ENCODE measurements at places on chromosomes 2 and 18.

DNA sequence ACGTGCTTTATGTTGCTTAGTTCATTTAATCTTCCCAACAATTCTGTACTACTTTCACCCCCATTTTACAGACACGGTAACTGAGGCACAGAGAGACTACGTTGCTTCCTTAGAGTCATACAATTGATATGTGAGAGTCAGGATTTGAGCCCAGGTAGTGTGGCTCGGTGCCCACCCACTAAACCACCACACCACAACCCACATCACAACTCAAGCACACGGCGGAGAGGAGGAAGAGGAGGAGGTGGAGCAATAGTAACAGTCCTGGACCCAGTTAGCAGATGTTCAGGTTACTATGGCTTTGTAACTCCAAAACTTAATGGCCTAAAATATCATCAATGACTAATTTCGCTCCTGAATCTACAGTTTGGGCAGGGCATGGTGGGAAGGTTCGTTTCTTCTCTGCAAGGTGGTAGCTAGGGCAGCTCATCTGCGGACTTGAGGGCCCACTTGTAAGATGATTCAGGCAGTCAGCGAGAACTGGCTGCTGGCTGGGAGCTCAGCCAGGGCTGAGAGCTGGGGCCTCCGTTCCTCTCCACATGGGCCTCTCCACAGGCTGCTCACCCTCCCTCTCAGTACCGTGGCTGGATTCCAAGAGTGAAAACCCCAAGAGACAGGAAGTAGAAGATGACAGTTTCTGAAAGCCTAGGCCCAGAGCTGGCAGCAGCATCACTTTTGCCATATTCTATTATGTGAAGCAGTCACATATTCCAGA lies 167.1 kb downstream of the ZFP36L2 start:
- DNase-seq = peak; percentile 15

DNA sequence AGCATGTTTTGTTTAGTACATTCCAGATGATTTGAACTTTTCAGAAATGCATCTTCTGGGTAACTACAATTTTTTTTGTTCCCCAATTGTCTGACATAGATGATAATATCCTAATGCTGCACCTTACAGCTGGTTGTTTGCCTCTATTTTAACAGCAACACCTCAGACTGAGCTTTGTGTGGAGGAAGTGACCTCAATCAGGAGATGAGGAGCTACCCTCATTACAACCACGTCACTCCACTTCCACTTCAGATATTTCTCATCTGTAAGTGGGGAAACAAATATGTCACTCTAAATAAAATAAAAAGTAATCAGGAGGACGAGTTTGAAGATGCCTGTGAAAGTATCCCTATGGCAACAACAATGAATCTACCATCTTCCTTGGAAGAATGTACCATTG lies 12.1 kb upstream of the SRSF7 start:
- DNase-seq = no peak

GRCh38 chr2:33812707-33813106 lies 213.6 kb upstream of the FAM98A start:
- DNase-seq = no peak

- peak; percentile 3 for DNase-seq
Observed at GRCh38 chr2:24164416-24164973, 10.4 kb upstream of the FAM228A start.

GRCh38 chr2:3102922-3103569 lies 274.6 kb downstream of the EIPR1 start:
- DNase-seq = no peak

DNA sequence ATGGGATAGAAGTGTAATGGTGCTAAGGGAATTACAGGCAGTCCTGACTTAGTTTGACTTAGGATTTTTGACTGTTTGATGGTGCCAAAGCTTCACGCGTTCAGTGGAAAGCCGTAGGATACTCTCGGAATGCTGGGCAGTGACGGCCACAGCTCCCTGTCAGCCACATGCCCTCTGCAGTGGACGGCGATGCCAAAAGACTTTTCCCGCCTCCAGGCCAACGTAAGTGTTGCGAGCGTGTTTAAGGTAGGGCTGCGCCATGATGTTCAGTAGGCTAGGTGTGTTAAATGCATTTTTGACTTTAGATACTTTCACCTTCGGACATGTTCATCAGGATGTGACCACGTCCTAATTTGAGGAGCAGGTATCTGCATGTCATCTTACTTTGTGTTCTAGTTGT lies 63.4 kb downstream of the DCDC2C start:
- DNase-seq = no peak

- no peak for DNase-seq
Observed at GRCh38 chr2:145984580-145984979, 1464.7 kb upstream of the ZEB2 start.

- DNase-seq = no peak
Observed at GRCh38 chr2:237693291-237693994, 66.1 kb downstream of the LRRFIP1 start.

DNA sequence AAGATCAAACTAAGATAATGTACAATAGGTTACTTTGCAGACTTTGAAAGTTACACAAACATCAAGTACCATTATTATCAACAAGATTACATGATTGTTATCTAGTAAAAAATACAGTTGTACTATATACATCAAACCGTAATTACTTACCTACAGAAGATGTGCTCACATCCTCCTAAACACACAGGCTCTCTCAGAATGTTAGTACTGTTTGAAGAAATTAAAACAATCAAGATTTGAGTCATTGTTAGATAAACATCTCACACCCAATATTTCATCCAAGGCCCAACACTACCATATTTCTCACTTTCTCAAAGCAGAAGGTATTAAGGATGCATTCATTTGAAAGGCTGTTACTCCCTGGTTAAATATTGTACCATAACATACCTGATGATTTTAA lies 12.6 kb downstream of the BARD1 start:
- DNase-seq = no peak

- DNase-seq = no peak
Observed at GRCh38 chr2:168002021-168002553, 245.3 kb downstream of the STK39 start.

DNA sequence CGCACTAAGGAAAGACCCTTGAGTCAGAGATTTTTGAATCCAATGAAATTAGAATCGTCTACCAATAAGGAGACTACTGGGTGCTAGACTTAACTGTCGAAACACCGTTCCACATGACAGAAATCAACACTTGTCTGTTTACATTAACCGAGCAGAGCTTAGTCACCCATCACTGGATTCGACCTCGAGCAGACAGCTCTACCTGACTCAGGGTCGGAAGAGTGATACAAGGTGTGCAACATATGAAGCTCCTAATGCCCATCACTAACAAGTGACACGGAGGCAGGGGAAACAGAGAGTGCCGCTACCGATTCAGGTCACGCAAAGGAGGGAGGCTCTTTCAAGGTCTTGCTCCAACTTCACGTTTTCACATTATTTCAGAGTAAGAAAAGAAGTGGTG lies 54.2 kb upstream of the FZD5 start:
- DNase-seq = no peak

- DNase-seq = no peak
Observed at GRCh38 chr2:98505971-98506664, 61.5 kb downstream of the INPP4A start.

GRCh38 chr2:144607891-144608521 lies 88.1 kb upstream of the ZEB2 start:
- no peak for DNase-seq

DNA sequence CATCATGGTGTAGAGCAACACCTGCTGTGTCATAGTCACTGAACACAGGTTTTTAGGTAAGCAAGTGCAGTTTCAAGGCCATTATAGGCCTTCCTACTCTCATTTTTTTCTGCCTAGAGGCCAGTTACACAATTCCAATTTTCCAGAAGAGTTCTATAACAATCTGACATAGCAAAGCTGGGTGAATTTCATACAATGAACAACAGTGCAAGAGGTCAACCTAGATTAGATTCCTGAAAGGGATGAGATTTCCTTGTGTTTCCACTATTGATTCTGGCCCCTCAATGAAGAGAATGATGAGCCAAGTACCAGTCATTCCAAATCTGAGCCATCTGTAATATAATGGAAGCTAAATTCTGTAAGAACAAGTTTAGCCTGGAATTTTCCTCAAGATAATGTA lies 15.3 kb upstream of the CD28 start:
- no peak for DNase-seq

DNA sequence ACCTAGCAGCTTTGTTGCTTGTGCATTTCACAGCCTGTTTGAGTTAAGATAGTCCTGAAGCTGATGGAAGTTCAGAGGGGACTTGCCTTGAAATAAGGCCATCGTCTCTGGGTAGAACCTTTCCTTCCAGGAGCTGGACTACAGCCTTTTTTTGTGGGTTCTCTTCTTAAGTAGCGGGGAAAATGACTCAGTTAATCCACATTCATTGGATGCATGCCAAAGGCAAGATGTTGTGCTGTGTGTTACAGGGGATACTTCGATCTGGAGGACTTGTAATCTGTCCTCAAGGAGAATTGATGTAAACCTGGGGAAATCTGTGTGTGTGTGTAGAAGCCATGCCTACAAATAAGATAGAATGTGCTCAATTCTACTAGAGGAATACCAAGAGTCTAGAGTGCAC lies 46.8 kb downstream of the RPIA start:
- DNase-seq = no peak

DNA sequence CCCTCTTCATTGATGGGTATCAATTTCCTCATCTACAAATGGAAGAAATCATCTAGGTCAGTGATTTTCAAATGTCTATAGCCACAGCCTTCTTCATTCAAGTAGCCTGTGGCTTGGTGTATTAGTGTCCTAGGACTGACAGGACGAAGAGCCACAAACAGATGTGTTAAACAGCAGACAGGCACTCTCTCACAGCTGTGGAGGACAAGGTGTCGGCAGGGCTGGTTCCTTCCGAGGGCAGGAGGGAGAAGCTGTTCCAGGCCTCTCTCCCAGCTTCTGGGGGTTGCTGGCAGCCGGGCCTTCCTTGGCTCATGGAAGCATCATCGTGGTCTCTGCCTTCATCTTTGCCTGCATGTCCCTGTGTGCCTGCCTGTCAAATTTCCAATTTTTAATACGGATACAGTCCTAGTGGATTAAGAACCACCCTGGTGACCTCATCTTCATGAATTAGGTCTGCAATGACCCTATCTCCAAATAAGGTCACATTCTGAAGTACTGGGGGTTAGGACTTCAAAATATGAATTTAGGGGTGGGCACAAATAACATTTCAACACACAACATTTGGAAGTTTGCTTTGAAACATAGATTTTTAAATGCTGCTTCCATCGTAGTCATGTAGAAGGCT lies 86.5 kb downstream of the PTGR3 start:
- DNase-seq = no peak

DNA sequence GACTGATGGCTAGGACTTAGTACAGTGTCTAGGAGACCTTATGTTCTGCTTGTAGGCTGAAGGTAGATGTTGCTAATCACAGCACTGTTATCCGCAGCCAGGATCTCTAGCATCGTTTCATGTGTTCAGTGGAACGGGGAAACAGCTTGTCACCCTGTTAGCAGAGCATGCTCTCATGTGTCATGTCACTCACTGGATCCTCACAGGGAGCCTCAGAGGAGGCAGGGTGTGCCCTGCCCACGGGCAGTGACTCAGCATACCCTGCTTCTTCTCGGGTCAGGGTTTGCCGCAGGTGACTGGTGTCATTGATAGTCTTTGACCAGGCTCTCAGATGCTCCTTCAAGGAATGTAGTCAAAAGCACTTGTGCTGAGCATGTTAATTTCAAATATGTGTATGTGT lies 44.4 kb downstream of the RPIA start:
- peak; percentile 5 for DNase-seq

DNA sequence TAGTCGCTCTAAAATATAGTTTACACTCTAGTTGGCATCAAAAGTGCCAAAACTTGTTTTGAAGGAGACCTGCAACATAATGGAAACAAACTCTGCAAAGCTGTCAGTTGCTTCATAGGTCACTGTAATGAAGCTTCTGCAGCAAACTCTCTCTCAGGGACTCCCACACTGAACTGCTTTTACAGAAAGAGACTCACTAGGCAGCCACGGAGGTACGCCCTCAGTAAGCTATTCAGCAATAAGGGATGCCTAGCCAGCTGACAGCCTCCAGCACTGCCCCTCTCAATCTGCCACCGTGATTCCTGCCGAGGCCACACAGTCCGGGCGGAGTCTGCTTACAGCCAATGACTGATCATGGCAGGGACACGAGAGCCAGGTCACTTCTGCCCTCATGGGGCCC lies 51.1 kb downstream of the COLEC12 start:
- no peak for DNase-seq

DNA sequence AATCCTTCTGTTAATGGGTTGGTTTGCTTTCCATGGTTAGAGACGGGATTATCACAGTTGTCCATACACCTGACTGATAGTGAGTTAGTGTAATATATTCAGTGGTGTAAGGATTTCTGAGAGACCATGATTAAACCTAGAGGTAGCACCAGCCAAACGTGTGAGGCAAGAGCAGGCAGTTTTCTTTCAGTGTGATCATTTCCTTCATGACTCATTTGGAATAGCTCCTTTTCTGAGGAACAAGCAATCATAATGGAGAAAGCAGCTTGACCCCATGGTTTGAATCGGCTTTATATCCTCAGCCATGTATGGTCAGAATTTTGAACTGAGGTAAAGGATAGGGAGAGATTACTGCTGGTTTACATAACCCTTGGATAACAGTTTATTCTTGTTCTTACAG lies 2.9 kb downstream of the MXD1 start:
- DNase-seq = no peak

DNA sequence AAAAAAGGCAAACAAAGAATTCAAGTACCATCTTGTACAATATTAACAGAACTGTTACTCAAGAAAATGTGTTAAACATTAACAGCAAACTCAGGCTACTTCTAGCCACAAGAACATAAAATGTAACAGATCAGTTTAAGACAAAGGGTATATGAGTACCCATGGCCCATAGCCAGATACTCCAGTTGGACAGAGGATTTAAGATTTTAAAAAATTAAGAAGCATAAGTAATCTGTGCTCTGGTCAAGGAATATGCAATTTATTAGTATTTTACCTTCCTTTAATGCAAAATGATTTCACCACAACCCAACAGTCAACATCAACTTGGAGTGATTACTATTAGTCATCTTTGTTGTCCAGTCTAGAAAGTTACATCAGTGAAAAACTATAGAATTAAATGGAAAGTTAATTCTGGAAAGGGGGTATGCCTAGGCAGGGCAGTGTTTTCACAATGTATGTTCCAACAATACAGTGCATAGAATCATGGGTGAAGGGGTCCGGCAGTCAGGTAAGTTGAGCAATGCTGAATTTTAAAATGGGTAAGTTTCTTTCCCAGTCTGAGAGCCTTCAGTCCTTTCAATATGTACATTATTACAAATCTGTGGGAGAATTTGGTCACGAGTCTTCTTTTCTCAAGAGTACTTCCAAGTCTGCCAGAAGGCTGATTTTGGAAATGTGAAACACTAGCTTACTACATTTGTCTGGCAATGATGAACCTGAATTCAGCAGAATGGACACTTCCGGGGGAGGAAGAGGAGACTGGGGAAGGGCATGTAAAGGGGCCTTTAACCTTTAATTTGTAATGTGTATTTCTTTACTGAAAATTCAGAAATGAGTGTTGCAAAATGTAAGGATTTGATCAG lies 34.5 kb downstream of the SFT2D3 start:
- DNase-seq = no peak

DNA sequence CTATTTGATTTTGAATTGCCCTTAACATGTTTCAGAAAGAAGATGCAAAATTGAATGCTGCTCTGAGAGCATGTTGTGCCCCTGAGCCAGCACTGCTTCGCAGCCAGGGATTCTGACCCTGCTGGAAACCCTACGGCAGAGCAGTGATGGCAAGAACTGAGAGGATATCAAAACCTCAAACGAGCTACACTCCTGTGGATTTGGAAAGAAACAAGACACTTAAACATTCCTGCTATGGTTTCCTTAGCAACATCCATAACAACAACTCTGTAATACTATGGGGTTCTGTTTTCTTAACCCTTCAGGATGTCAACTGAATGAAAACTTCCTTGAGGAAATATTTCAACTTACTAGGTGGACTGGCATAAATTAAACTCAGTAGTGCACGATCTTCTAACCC lies 649.1 kb downstream of the NYAP2 start:
- DNase-seq = no peak

Data from activated CD8-positive, alpha-beta memory T cell treated with anti-CD3 and anti-CD28 coated beads for 4 hours (primary cell).